ENCODE measurements at places on chromosomes 1 and 21.

GRCh38 chr21:37579356-37579755 is 212.8 kb downstream of the DYRK1A start:
- no peak for DNase-seq

- peak; percentile 20 for DNase-seq
These were observed 24.8 kb downstream of the S100A6 start for GRCh38 chr1:153510984-153511410.

GRCh38 chr1:164611754-164612642 is 53.0 kb downstream of the PBX1 start:
- DNase-seq: no peak

DNA sequence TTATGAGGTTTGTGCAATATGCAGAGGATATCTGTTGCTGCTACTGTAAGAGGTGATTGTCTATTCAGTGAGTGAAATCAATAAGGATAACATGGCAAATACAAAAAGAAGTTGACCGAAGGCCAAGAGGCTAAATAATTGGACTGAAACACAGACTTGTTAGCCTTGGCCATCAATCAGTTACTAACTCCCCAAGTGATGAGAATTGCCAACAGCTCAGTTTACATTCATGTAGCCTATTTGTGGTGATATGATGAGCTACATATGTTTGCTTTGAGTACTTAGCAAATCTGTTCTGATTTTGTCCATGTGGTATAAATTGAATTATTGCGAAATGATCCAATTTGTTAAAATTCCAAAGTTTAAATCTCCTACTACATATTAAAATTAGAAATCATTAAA is 68.6 kb upstream of the VAV3 start:
- DNase-seq: no peak

DNA sequence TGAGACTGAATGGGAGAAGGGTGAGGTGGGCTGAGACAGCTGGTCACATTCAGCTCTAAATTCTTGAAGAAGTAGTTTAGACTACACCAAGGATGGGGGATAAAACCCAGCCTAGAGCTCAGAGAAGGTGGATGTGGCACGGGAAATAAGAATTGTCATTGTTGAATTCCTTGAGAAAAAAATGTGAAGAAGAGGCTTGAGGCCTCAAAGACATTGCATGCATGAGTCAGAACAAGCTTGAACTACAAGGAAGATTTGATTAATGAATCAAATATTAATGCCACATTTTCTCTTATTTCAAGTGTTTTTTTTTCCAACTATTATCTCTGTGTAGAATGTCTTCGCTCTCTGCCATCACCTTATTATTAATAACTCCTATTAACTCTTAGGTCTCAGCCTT is 58.9 kb downstream of the MAP3K7CL start:
- no peak for DNase-seq

DNA sequence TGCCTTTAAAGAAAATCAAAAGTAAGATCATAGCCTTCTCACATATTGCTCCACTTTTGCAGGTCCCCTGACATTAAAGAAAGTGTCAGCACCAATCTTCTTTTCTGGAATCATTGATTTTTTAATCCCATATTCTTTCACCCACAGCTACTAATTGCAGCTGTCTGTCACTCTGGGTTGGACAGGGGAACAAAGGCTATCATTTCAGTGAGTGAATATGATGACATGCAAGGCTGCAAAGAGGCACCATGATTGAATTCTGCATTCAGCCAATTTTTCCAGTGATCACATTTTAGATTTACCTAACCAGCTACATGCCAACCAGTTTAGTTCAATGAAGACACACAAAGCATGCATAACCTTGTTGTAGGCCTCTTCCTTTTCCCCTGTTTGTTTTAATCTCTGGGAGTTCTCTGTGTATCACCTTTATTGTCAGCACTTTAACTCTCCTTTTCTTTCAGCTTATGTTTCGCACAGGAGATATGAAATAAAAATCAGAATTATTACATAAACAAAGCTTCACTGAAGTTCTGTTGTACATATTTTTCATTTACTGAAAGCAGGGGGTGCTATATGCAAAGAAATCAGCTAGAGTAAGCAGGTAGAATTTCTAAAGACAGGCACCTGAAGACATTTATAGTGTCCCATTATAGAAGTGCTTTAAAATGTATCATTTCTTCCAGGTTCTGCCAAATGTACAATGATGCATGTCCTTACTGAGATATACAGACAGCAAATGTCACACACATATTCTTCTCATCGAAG is 584.8 kb downstream of the PLA2G4A start:
- DNase-seq: no peak

GRCh38 chr1:188043536-188044245 is 1214.9 kb downstream of the PLA2G4A start:
- no peak for DNase-seq
